ENCODE measurements at places on chromosomes 6 and 20. TPM values are rescaled to one million over a fixed set of nuclear protein-coding genes. Genes with fewer than 3 reads are reported as not detected.

The LPIN3 gene
- total RNA-seq, result 7.0 TPM

The SLC26A8 gene
- total RNA-seq, result not detected

The SRMS gene
- not detected for total RNA-seq

The MDC1 gene
- 13.2 TPM for total RNA-seq

The OPRL1 gene
- total RNA-seq, result 3.0 TPM

The EFCAB8 gene
- under 0.01 TPM for total RNA-seq

The BTNL2 gene
- not detected for total RNA-seq

The IL17F gene
- not detected for total RNA-seq

The SLC22A16 gene
- not detected for total RNA-seq

The KHDC1 gene
- total RNA-seq, result 3.0 TPM

The F13A1 gene
- total RNA-seq, result not detected

Measured in smooth muscle cell of the umbilical artery (primary cell).